T follicular helper cell (primary cell): ENCODE measurements at places on chromosomes 6 and 20.

- no peak for DNase-seq
Measured at GRCh38 chr6:45665859-45666258, 288.1 kb upstream of the SUPT3H start.

DNA sequence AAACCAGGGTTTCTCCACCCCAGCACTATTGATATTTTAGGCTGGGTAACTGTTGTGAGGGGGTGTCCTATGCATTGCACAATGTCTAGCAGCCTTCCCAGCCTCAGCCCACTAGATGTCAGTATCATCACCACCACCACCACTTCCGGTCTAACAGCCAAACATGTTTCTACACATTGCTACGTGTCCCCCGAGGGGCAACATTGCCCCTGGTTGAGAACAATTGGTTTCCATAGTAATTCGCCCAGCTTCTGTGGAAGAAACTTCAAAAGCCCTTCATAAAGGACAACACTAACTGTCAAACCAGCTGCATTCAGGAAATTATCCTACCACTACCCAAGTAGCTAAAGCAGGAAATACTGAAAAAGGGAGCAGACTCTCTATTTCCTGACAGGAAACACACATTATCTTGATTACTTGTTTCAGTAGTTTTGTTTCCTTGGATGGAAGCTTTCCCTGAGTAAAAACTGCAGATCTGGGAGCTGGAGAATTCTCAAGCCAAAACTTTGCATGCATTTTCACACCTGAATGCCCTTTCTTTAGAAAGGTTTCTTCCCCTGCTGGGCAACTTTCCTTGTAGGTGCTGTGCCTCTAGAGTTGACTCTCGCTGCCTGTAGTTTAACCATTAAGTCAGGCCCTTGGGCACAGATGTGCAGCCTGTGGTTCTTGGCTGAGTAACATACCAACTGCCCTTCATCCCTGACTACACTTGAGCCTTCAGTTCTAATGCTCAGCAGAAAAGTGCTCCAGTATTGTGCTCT lies 23.6 kb downstream of the PKHD1 start:
- peak; percentile 26 for DNase-seq

- no peak for DNase-seq
Measured at GRCh38 chr20:32511358-32512046, 73.6 kb downstream of the NOL4L start.

- DNase-seq = no peak
Measured at GRCh38 chr6:41655646-41656001, 17.4 kb downstream of the MDFI start.

DNA sequence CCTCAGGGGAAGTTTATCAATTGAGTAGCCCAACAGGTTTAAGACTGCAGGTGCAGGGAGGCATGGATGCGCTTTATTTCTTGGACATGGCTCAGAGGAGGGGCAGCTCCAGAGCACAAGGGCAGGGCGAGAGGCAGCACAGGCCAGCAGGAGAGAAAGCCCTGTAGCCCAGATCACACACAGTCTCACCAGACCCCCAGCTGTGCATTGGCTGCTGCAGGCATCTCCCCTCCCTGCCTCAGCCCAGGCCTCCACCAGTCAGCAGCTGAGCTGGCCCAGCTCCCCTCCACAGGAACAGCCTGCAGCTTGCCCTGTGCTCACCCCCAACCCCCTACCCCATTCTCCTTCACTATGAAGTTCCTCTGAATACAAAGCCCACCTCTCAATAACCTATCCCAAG lies 24.7 kb downstream of the MRPL14 start:
- DNase-seq = no peak

DNA sequence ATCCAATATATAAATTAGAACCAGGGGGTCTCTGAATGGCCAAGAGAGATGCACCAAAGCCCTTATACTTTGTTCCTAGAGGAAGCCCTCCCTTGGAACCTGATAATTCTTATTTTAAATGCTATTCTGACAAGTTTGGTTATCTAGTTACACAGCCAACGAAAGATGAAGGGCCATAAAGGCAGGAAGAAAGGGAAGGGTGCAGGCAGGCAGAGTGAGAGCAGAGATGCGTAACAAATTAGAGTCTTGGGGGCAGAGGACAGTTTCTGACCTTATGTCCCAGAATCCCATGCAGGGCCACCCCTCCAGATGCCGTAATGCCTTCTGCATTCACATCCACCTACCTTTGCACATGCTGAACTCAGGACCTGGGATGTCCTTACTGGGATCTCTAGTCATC lies 344.6 kb upstream of the ARID1B start:
- DNase-seq = no peak

GRCh38 chr6:89566930-89567629 lies 71.5 kb downstream of the LYRM2 start:
- DNase-seq = no peak

- no peak for DNase-seq
Measured at GRCh38 chr6:108648191-108648590, 87.5 kb downstream of the FOXO3 start.

DNA sequence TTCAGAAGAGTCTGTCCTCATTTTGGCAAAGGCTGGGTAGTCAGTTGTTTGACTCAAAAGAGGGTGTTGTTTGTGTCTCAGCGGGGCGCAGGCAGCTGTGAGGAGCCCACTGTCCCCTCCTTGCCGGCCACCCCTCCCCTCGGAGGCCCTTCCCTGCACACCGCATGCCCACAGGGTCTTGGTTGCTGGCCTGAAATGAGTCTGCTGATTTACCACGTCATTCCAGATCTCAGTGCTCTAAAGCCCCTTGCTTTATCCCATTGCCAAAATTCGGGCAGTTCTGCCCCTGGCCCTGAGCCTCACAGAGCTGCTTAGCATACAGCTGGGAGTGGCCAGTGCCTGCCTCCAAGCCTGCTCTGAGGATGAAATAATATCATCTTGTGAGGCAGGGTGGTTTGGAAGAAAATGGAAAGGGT lies 220.7 kb downstream of the UST start:
- DNase-seq = no peak

GRCh38 chr6:30163918-30164654 lies 740 bp downstream of the TRIM15 start:
- DNase-seq = no peak

GRCh38 chr20:23309781-23310180 lies 40.8 kb upstream of the NXT1 start:
- no peak for DNase-seq

DNA sequence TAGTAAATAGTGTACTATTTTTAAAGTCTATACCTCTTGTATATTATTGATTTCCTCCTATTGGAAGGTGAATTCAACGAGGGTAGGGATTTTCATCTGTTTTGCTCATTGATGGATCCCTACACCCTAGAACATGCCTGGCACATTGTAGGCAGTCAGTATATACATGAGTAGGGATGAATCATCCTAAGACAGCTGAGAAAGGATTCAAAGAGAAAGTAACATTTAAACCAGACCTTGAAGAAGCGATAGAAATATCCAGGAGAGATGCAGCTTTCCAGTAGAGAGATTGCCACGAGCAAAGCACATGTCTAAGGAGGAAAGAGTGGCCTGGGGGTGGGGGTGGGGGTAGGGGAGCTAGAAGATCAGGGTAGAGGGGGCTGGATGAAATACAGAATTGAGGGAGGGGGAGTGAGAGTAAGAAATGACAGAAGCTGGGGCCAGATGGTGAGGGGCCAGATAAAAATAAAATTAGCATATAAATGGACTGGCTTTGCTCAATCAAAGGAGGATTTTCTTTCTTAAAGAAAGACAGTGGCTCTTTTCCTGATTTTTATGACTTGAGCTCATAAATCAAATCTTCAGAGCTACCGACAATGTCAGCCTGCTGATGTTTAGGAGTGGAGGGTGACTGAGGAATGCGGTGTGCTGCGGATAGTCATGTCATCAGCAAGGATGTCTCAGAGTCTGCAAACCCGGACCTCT lies 168.2 kb downstream of the SAMD5 start:
- DNase-seq = no peak

DNA sequence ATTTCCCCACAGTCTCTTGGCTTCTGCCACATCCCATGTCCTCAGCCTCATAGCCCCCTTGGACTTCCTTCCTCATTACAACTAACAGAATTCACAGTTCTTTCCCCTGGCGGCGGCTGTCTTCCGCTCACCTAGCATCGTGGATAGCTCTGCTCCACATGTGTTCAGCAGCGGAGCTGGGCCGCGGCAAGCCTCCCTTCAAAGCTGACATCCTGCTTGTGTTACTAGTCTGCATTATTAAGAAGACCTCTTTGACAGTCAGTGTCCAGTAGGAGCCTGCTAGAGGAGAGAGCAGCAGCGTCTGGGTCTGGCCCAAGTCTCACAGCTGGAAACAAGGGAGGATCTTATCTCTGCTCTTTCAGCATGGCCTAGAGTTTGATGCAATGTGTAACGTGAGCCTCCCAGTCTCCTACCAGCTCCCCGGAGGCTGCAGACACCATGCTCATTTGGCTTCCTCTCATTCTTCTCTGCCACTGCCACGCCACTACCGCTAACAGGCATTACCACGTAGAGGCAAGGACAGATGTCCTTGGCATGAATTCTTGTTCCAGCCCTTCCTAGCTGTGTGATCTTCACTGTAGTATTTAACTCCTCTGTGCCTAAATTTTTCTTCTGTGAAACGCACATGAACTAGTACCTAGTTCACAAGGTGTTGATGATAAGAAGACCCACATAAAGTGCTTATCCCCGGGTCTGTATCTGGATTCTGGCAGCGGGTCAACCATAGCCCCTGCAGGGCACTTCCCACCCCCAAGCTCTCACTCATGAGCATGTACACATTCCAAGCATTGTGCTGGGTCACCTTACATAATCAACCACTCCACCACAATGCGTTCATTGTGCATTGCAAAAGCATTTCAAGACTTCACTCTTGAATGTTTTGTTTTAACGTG lies 107.1 kb upstream of the BACH2 start:
- DNase-seq = no peak

DNA sequence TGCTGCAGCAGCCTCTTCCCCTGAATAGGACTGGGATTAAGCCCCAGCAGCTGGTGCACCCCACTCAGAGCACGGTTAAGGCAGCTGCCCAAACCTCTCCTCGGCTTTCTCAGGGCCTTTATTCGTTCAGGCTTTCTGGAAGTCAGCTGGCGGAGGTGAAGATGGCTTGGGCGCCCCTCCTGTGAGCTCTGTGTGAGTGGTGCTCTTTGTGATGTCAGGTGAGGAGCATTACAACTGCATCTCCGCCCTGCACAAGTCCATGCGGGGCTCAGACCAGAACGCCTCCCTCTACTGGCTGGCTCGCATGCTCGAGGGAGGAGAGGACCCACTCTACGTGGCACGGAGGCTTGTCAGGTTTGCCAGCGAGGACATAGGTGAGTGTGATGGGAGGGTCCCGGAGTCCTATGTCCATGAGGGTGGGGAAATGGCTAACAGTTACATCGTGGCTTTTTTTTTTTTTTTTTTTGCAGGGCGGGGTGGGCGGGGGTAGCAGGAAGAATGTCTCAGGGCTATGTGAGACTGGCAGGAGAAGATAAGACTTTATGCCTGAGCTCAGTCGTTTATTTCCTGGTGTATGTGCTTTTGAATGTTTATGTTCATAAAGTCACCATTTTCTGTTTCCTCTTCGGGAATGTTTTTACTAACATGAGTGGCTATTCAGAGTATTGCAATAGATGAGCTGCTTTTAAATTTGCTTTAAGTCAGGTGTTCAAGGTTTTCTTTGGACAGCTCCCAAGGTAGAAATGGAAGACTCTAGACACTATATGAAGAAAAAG lies 18.2 kb downstream of the WRNIP1 start:
- no peak for DNase-seq

DNA sequence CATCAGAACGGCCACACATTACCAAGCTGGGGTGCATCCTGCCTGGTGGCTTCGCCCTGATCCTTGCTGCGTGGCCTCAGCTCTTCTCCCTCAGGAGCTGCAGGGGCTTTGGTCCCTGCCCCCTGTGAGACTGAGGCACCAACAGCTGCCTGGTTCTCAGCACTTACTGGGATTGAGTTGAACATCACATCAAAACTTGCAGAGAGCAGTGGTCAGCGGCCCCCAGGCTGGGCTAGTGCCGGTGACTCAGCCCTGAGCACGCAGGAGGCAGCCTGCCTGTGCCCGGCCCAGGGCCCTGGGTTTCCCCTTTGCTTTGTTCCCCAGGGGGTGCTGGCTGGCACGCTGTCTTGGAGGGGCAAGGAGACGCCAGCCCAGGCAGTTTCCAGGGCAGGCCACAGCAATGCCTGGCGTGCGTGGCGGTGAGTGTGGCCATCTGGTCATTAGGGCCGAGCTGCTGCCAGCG lies 63.3 kb downstream of the DLL1 start:
- no peak for DNase-seq

GRCh38 chr6:35489066-35489465 lies 7.8 kb downstream of the TEAD3 start:
- DNase-seq = no peak

DNA sequence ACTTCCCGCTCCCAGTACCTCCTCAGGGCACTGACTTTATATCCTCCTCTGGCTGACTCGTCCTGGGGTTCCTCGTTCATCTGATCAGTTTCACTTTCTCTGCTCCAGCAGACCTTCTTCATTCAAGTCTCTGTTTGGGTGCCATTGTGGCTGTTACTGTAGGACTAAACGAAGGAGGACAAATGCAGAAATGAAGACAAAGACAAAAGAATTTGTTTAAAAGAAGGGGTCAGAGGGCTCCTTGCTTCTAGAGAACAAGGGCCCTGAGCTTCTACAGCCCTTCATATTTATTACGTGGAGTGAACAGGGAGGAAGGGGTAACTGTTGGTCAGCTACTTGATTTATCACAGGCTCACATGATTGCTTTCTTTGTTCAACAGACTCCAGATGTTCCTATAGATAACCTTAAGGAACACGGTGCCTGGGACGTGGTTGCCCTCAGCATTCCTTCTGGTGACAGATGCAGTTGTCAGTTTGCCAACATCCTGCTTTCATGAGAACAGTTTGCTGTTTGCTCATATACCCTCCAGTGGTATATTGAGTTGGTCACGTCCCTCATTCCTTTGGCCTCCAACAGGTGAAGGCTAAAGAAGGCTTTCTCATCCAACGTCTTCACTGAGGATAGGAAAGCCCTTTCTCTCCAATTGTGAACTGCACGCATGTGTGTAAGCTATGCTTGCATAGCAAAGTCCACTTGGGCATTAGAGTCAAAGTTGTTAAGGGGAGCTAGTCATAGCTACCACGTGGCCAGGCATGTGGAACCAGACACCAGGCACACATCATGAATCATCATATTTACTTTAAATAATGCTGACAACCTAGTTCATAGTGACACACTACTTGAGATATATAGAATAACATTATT lies 69.1 kb upstream of the BTN3A2 start:
- DNase-seq = no peak

- DNase-seq = no peak
Measured at GRCh38 chr6:134669485-134669884, 280.4 kb downstream of the ALDH8A1 start.

GRCh38 chr6:130965656-130966055 lies 97.4 kb downstream of the EPB41L2 start:
- DNase-seq = no peak

GRCh38 chr6:93964321-93964720 lies 545.0 kb upstream of the EPHA7 start:
- DNase-seq = no peak

- DNase-seq = no peak
Measured at GRCh38 chr6:161486361-161487216, 212.7 kb upstream of the AGPAT4 start.
